ENCODE measurements at places on chromosomes 4 and X.

- DNase-seq, result no peak
Observed at GRCh38 chrX:7076245-7076661, 71.3 kb upstream of the STS start.

DNA sequence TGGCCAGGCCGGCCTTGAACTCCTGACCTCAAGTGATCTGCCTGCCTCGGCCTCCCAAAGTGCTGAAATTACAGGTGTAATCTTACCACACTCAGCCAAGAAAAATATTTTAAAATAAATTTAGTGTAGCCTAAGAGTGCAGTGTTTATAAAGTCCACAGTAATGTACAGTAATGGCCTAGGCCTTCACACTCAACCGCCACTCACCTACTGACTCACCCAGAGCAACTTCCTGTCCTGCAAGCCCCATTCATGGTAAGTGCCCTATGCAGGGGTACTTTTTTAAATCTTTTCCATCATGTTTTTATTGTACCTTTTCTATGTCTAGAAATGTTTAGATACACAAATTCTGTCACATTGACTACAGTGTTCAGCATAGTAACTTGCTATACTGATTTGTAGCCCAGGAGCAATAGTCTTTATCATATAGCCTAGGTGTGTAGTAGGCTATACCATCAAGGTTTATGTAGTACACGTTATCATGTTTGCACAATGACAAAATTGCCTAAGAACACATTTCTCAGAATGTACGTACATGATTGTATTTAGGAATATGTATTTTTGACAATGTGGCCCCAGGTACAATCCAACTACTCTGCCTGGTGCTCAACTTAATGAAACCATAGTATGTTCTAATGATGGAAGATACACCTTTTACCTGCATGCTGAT, 455.2 kb downstream of the PCDH7 start:
- peak; percentile 20 for DNase-seq

DNA sequence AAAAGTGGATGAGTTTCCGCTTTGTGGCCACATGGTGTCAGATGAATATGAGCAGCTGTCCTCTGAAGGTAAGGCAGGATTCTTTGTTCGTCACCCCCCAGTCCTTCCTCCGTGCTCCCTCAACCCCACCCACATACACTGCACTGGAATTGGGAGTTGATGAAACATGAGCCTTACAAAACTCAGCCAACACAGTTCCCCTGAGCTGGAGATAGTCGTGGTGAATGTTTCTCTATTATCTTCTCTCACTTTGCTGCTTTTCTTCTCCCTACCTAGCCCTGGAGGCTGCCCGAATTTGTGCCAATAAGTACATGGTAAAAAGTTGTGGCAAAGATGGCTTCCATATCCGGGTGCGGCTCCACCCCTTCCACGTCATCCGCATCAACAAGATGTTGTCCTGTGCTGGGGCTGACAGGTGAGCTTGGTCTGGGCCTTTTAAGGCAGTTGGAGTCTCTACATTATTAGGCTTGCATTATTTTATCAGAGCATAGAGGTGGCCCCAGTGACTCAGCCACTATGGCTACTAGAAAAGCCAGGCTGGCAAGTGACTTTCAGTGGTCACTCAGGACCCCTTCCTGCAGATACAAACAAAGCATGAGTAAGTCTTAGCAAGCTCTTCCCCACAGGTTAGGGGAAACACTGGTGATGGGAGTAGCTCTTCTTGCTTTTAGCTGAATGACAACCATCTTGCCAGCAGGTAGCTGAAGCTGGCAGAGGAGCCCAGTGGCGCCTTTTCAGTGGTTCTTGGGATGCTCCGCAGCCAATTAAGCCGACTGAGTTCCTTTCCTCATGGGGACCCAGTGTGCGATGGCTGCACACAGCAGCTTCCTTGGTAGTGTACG, 1.6 kb downstream of the RPL10 start:
- no peak for DNase-seq

GRCh38 chr4:20592013-20592412, 108.2 kb upstream of the PACRGL start:
- DNase-seq, result no peak

GRCh38 chr4:2341261-2341841, 77.1 kb downstream of the ZFYVE28 start:
- no peak for DNase-seq
